ENCODE measurements at places on chromosomes 3 and 15. TPM values are rescaled to one million over a fixed set of nuclear protein-coding genes. Genes with fewer than 3 reads are reported as not detected.
A peak's percentile ranks its signal among the peaks of the same experiment; 100 is the strongest.

The TRIM71 gene
- total RNA-seq, result not detected

The MUC20 gene
- not detected for total RNA-seq

The ADPRH gene
- not detected for total RNA-seq

The HHLA2 gene
- total RNA-seq, result not detected

The TMCC1 gene
- 20.8 TPM for total RNA-seq

The TMEM62 gene
- 27.4 TPM for total RNA-seq

- DNase-seq, result no peak
Observed at GRCh38 chr15:52150871-52151270, 38.3 kb upstream of the BCL2L10 start.

DNA sequence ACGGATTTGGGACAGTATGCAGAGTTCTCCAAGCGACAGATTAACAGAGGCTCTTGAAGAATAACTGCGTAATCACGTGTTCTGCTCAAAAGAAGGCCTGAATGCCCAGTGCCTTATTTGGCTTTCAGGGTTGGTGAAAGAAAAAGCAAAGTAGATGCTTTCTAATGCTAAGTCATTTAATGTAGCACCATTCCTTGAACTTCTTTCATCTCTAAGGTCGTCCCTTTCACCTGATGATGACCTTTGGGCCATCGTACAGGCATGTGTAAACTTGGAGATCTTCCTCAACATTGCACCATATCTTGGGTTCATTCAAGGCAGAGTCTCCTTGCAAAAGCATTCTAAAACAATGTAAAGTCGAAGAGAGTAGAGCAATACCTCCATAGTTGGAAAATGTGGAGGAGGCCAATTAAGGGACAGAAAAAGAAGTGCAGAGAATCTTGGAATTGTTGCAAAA lies 48.9 kb downstream of the TMEM44 start:
- DNase-seq, result no peak

GRCh38 chr3:114327665-114328064 lies 33.8 kb downstream of the TIGIT start:
- DNase-seq, result no peak

GRCh38 chr3:43758592-43759225 lies 68.0 kb downstream of the ABHD5 start:
- peak; percentile 38 for DNase-seq

- DNase-seq, result no peak
Observed at GRCh38 chr3:123092243-123092642, 25.4 kb downstream of the PDIA5 start.

- DNase-seq, result no peak
Observed at GRCh38 chr3:64163019-64163754, 62.1 kb downstream of the PRICKLE2 start.

- no peak for DNase-seq
Observed at GRCh38 chr3:64730681-64731080, 42.9 kb upstream of the ADAMTS9 start.

DNA sequence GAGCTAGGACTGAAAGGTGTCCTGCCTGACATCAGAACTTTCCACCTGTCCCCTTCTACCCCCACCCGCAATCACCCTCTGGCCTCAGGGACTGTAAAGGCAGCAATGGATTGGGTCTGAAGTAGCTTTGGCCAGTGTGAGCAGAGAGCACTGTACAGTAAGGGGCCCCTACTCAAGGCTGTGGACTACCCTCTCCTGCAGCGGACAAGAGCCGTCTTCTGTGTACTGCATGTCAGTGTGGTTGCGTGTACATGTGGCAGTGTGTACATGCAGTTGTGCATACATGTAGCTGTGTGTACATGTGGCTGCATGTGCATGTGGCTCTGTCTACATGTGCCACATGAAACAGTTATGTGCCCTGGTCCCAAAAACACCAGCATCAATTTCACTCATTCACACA lies 205.9 kb upstream of the LINGO1 start:
- DNase-seq, result no peak

DNA sequence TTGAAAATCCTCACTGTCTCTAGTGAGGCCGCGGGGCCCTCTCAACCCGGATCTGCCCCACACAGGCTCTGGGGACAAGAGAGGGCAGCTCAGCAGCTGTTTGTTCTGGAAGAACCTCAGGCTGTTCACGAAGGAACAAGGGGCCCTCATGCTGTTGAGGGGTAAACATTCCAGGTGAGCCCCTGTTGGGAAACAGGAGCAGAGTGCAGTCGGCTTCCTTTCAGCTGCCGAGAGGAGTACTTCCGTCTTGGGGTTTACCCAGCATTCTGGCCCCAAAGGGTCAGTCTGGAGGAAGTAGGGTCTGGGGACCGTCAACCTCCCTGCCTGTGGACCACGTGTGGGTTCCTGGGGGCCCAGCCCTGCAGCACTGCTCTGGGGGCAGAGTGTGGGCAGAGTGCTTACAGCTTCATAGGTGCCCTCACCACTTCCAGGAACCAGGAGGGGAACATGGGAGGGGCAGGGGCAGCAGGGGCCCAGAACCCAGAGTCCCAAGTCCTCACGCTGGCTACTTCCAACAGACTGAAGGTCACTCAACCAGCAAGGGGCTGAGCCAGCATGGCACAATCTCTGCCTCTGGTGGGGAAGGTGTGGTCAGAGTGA lies 49.2 kb upstream of the CTSH start:
- no peak for DNase-seq

- DNase-seq, result peak; percentile 11
Observed at GRCh38 chr3:155853214-155854140, 750 bp downstream of the SLC33A1 start.

DNA sequence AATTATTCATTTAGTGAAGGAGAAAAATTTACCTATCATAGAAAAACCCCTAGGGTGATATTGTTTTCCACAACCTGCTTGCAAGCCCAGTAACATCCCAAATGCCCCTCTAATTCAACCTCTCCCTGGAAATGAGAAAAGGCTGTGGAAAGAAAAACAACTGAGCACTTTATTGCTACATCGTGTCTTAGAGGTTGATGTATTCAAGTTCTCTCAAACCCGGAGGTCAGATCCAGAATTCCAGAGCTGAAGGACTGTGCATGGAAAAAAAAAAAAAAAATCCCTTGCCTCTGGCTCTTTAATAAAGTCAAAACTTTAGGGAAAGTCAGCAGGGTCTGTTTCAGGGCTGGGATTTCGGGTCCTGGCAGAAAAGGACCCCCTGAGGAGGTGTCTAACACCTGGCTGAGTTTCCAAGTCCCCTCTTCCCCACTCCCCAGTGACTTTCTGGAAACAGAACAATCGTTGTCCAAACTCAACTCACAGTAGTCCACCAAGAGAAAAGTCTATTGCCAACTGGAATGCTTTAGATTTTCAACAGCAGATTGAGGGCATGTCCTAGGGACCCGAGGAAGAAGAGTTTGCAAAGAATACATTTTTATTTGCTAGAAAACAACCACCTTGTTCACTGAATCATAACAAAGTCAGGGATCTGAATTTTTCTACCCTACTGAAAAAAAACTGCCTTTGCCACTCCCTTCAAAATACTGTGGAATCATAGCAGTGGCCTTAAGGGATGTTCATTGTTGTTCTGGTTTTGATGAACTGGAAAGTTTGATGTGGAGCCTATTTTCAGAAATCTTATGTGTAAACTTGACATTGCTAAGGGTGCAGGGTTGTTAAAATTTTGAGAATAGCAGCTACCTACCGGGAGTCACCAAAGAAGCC lies 207.5 kb upstream of the ADAMTS9 start:
- DNase-seq, result no peak

- DNase-seq, result no peak
Observed at GRCh38 chr3:10602769-10603768, 97.7 kb upstream of the ATP2B2 start.

DNA sequence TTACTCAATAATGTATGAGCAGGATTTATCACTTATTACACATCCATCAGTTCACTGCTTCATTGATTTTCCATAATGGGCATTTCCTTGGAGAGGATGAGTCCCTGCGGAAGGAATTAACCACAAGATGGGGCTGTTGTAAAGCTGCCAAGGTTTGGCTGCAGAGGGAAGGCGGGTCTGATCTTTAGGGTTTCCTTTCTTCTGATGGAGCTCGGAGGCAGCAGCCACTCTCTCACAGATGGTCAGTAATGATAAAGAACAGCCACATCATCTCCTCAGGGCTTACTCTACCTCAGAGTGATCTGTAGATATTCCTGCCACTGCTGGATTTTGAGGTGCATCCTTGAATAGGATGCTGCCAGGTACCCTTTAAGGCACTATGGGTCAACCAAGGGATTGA lies 115.2 kb downstream of the USP13 start:
- peak; percentile 76 for DNase-seq

- DNase-seq, result no peak
Observed at GRCh38 chr3:97938444-97938843, 33.8 kb downstream of the RIOX2 start.

All from HT1080 (cell line).